Smooth muscle cell of trachea (primary cell): ENCODE measurements at places on chromosomes 2 and 18. TPM values are rescaled to one million over a fixed set of nuclear protein-coding genes. Genes with fewer than 3 reads are reported as not detected.

Gene WDR75
- total RNA-seq, result 39.4 and 51.1 TPM in 2 replicates

Gene SLC19A3
- 0.17 and 0.29 TPM in 2 replicates for total RNA-seq

Gene SERPINB10
- not detected in 2 replicates for total RNA-seq

Gene OR6B2
- total RNA-seq, result 0.17 TPM in 1 of 2 replicates, not detected in the other

Gene WDFY1
- total RNA-seq, result 97.3 and 155 TPM in 2 replicates

Gene GKN1
- not detected in 2 replicates for total RNA-seq

Gene COLEC11
- total RNA-seq, result 0.44 TPM in 1 of 2 replicates, not detected in the other

Gene ZNF396
- 2.8 and 3.0 TPM in 2 replicates for total RNA-seq

Gene IGFBP2
- 3.1 and 6.9 TPM in 2 replicates for total RNA-seq

Gene TNFRSF11A
- total RNA-seq, result 0.66 and 0.73 TPM in 2 replicates

Gene ROCK1
- total RNA-seq, result 33.7 and 45.7 TPM in 2 replicates

Gene FTCDNL1
- total RNA-seq, result 3.3 and 4.5 TPM in 2 replicates

Gene SPDYA
- 1.2 and 2.3 TPM in 2 replicates for total RNA-seq

Gene HOXD12
- not detected in 2 replicates for total RNA-seq

Gene PLCL1
- total RNA-seq, result 1.6 and 1.7 TPM in 2 replicates

Gene WDPCP
- 10.1 and 12.4 TPM in 2 replicates for total RNA-seq

Gene POTEI
- total RNA-seq, result under 0.01 TPM in 1 of 2 replicates, not detected in the other

Gene TRIM43
- not detected in 2 replicates for total RNA-seq

Gene TRAF3IP1
- total RNA-seq, result 6.9 and 8.0 TPM in 2 replicates

Gene DUSP19
- total RNA-seq, result 3.5 TPM in 2 replicates

Gene ST8SIA5
- 0.15 and 0.33 TPM in 2 replicates for total RNA-seq

Gene CTAGE1
- total RNA-seq, result under 0.01 TPM in 1 of 2 replicates, not detected in the other

Gene GAL3ST2
- 0.15 TPM in 1 of 2 replicates, not detected in the other for total RNA-seq

Gene TDRD15
- total RNA-seq, result not detected in 2 replicates
